ENCODE measurements at places on chromosomes 7 and 10.

GRCh38 chr10:50585921-50586739, 37.6 kb downstream of the SGMS1 start:
- DNase-seq = no peak

DNA sequence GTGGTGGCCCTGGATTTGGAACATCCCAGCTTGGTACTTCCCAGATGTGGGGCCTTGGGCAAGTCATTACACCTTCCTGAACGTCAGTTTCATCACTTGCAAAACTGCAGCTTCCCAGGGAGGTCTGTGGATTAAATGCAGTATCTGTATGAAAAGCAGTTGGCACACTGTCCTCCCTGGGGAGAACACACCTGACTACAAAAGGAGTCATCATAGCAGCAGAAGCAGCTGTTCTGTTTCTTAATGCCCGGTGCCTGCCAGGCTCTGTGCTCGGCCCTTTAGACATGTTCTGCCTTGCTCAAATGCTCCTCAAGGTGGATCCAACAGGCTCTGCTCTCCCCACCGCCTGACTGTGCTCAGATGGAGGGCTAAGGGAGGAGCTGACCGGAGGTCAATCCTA, 31.0 kb downstream of the CDCA7L start:
- no peak for DNase-seq

DNA sequence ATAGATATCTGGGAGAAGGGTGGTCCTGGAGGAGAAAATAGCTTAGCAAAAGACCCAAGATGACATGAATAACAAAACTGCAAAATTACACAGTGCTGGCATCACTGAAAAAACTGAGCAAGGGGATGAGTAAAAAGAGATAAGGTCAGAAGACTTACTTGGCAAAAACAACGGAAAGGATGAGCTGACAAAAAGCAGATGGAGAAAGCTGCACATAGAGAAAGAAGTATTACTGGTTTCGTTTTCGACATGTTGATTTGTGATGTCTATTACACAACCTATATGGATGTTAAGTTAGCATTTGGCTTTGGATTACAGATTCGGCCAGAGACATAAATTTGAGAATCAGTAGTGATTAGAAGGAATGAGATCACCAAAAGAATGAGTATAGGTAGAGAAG, 132.1 kb downstream of the MACC1 start:
- no peak for DNase-seq

DNA sequence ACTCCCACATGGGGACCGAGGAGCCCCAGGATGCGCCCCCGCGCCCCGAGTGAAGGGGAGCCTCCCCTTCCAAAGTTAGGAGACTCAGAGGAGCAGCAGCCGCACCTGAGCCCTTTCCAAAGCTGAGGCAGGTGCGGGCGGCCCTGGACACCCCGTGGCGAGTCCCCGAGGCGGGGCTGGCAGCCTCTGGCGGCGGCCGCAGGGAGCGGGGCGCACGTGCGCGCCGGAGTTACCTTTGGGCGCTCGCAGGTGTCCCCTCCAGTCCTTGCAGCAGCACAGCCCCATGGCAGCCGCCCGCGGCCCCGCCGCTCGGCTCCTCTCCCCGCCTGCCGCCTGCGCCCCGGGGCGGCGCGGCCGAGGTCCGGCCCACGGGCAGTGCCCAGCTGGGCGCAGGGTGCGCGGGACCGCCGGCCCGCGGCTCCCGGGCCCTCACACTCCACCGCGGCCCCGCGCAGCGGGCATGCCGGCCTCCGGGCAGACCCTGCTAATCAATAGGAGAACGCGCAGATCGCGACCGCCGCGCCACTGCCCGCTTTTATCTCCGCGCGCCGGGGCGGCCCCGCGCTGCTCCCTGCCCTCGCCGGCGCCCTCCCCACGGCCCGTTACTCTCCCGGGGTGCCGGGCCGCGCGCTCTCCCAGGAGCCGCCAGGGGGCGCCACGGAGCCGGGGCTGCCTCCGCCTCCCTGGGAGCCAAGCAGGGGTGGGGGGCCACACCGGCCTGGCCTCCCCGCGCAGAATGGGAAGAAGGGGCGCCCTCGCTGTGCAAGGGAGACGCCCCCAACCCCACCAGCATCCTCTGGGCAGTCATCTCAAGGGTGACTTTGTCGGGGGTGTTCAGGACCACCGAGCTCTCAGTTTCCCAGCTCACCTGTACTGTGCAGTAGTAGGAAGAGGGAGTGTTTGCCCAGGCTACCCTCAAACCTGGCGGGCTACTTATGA, 80.8 kb downstream of the ARHGAP22 start:
- DNase-seq = no peak

DNA sequence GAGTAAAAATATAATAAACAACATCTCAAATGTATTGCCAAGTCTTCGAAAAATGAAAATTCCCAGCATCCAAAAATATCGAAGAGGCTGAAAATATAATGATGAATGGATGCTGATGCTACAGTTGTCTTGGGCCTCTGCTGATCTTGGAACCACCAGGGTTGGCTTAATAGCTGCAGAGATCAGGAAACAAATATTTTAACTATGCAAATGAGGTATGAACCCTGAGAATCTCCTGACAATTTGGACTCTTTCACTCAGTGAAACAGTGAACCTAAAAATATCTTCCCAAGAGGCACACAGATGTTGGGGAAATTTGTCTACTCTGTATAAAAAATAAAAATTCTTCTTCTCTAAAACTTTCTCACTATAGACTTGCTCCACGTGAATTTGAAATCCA, 97.7 kb upstream of the EGFR start:
- DNase-seq = no peak

- DNase-seq = no peak
These were observed 23.1 kb upstream of the CTTNBP2 start for GRCh38 chr7:117896339-117896738.
